ENCODE measurements at places on chromosomes 7 and 10.

DNA sequence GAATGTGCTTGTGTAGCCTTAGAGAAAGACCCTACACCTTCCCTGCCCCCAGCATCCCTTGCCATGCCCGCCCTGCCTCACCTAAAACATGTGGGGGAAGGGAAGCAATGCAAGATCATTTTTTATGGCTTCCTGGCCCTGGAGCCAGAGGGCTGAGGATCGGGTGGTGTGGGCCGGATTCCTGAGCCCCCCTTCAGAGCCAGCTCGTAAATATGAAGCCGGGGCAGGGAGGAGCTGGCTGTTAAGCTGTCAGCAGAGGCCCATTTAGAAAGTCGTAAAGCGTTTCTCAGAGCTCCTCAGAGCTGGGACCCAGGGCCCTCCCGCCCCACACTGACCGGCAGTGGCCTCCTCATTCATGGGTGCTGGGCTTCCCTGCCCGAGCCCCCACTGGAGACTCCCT is 23.9 kb downstream of the UNC5B start:
- DNase-seq: no peak

DNA sequence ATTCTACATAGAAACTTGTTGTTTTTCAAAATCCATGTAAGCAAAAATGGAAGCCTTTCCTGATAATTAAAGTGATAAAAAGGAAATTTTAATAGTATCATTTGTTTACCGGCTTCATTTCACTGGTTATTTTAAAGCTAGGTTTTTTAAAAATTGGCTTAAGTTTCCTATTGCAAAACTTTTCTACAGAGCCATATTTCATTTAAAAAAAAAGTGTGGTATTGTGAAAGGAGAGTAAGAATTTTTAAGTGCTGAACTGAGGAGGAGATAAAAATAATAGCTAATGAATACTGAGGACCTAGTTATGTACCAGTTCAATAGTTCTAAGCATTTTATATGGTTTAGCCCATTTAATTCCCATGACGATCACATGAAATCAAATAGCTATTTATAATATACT is 172.2 kb upstream of the COL1A2 start:
- no peak for DNase-seq

- no peak for DNase-seq
Observed at GRCh38 chr10:3496138-3496537, 288.9 kb downstream of the KLF6 start.

- no peak for DNase-seq
Observed at GRCh38 chr7:33640741-33641140, 264.6 kb upstream of the BMPER start.

DNA sequence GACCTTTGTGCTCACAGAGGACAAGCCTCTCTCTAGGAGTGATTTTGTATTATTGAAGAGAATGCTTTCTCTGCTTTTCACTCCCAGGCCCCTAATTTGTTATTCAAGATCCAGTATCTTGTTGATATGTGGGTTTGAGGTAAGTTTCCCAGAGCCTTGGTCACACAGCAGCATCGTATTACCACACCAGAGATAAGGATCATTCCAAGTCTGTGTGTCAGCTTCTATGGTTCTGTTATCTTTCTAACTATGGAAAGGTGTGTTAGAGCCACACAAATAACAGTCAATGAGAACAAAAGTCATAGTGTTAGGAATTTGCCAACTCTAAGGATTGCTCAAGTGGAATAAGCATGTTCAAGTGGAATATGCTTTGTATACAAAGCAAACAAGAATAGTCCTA is 1208.3 kb downstream of the GATA3 start:
- no peak for DNase-seq

- DNase-seq: no peak
Observed at GRCh38 chr10:93032105-93032808, 28.3 kb upstream of the CYP26C1 start.

DNA sequence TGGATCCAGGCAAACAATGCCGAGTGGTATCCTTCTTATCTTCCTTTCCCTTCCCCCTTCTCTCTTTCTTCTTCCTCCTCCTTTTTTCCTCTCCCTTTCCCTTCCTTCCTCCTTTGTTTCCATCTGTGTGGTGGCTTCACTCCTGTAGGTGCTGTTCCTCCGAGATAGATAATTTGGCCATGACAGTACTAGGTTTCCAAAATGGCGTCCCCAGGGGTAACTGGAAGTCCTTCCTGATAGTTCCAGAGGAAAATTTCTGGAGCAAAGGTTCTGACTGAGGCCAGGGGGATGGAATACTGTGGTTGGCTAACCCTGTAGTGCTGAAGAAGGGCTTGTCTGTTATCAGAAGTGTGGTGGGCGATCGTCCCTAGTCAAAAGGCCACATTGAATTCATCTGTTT is 52.5 kb upstream of the CCDC6 start:
- DNase-seq: no peak

DNA sequence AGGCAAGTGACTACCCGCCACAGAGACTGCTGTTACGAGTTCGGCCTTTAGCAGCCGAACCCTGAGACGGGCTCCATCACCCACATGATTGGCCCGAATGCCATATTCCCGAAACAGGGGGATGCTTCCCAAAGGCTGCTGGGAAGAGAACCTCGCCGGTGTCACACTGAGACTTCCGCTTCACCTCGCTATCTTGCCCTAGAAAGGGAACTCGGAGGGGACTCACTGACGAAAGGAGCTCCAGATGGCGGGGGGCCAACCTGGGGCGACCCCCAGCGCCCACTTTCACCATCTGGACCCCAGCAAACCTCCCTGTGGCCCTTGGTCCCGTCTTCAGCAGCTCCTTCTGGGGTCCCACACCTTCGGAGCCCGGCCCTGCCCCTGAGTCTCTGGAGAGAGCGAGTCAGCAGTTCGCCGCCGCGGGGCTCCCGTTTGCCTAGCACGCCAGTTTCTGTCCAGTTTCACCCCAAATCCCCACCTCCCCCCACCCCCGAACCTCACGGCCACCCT is 529 bp downstream of the HPS1 start:
- no peak for DNase-seq

GRCh38 chr7:2157473-2158279 is 75.1 kb downstream of the MAD1L1 start:
- no peak for DNase-seq

GRCh38 chr10:67657775-67658174 is 38.2 kb downstream of the CTNNA3 start:
- DNase-seq: no peak

DNA sequence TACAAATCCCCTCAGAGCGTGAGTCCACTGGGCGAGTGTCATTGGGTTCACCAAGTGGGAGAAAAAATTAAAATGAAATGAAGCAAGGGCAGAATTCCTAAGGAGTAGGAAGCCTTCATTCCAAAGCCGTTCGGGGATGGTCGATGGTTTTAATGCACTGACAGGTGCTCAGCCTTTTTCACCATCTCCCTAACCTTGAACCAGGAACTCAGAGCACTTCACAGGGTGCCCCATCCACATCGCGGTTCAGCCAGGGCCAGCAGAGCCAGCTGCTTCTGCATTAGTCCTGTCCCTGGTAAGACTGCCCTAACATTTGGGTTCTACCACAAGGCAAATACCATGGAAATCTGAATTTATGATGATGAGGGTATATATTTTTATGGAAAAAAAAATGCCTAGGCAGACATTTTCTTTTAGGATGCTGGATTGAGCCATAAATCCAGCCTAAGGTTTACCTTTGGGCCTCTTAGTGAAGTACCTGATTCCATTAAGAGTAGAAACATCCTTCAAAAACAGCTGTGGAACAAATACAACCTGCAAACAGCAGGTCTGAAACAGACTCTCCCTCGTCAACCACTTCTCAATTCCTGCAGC is 203.5 kb upstream of the RNF32 start:
- no peak for DNase-seq

- no peak for DNase-seq
Observed at GRCh38 chr7:139771001-139771956, 6.5 kb downstream of the HIPK2 start.

DNA sequence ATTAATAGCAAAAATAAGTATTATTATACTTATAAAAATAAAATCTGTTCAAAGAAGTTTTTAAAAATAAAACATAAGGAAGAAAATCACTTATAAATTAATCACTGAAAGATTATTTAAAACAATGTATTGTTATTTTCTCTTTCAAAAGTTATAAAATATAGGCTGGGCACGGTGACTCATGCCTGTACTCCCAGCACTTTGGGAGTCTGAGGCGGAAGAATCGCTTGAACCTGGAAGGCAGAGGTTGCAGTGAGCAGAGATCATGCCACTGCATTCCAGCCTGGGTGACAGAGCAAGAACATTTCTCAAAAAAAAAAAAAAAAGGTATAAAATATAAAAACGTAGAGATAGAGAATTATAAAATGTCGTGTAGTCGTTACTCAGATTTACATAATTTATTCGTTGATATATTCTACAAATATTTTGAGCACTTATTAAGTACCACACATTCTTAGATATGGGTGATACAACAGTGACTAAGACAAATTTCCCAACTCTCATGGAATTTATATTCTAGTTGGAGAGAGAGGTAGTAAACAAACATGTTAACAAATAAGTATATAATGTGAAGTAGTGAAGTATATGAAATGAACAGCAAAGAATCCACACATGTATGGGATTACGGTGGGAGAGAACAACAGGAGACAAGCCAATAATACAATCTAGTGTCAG is 1030.0 kb downstream of the SORCS1 start:
- no peak for DNase-seq

DNA sequence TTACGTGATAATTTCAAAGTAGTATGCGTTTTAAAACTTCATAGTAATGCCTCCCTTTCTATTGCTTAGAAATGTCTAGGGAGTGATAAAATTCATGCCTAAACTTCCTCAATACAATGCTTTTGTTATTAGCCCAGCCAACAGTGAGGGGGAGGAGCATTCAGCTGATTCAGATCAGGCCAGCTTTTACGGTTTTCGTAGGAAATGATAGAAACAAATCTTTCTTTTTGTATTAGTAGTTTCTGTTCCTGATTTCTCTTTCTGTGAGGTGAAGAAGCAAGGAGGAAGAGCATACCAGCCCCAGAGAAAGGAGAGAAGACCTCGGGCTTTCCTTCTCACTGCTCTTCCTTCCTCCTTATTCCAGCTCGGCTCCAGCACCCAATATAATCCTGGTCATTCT is 35.2 kb upstream of the ITPRID1 start:
- no peak for DNase-seq

DNA sequence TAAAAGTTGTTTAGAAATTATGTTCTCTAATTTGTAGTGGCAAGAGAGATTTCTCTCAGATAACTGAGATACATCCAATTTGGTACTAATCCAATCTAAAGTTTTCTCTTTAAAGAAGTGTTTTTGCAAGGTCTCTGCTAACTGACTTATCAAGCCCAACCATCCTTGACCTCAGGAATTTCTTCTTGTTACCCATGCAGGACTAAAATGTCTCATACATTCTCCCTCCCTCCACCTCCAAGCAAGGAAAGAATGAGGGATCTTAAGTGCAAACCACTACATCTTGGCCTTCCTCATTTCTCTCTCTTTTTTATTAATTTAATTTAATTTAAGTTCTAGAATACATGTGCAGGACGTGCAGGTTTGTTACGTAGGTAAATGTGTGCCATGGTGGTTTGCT is 12.8 kb downstream of the NRAP start:
- no peak for DNase-seq

DNA sequence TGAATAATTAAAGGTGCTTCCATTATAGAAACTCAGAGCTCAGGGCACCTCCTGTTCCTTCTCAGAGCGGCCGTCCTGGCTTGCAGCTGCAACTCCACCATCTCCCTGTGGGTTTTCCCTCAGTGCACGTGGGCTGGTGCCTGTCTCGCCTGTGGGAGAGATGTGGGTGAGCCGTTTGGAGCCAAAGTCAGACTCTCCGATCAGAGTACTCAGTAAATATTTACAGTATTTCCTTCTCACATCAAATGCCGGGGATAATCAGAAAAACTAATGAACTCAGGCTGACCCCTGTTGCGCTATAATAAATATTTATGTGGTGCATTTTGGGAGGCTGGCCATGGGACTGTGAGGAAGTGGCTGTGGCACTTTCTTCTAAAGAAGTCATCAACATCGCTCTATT is 155.8 kb upstream of the HABP2 start:
- no peak for DNase-seq

- DNase-seq: no peak
Observed at GRCh38 chr10:1187855-1188557, 131.8 kb downstream of the WDR37 start.

DNA sequence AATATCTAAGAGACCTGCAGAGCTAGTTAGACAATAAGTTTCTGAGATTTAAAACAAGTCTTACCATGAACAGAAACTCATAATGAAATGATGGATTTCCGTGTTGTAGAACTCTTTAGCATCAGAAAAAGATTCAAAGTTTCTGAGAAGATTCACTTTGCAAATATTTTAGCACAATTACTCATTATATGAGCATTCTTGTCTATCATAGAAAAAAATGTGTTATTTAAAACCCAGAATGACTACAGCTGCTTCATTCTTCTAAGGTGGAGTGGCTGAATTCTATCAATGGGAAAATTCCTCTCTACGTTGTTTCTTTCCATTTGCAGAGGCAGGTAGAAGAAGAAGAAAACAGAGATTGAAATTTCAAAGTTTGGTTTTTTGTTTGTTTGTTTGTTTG is 21.0 kb upstream of the RALA start:
- DNase-seq: no peak

- no peak for DNase-seq
Observed at GRCh38 chr10:62632071-62632809, 172.3 kb upstream of the ADO start.

GRCh38 chr10:97869091-97870042 is 19.7 kb downstream of the GOLGA7B start:
- DNase-seq: peak; percentile 95

GRCh38 chr7:106070201-106070551 is 41.9 kb downstream of the SYPL1 start:
- no peak for DNase-seq

DNA sequence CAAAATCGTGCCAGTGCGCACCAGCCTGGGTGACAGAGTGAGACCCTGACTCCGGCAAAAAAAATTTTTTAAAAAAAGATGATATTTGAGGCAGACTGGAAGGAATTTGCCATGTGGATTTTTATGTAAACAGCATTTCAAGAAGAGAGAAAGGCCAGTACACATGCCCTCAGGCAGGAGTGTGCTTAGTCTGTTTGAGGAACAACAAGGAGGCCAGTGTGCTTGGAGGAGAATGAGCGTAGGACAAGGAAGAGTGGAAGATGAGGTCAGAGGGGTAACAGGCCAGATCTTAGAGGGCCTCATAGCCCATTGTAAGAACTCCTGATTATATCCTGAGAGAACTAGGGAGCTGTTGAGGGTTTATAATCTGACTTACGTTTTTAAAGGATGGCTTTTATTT is 17.2 kb upstream of the STRIP2 start:
- DNase-seq: no peak

- no peak for DNase-seq
Observed at GRCh38 chr10:86849181-86849894, 92.9 kb downstream of the BMPR1A start.

GRCh38 chr10:114024876-114025610 is 18.6 kb upstream of the ADRB1 start:
- no peak for DNase-seq

GRCh38 chr10:96130326-96130995 is 364 bp downstream of the ZNF518A start:
- DNase-seq: peak; percentile 46

DNA sequence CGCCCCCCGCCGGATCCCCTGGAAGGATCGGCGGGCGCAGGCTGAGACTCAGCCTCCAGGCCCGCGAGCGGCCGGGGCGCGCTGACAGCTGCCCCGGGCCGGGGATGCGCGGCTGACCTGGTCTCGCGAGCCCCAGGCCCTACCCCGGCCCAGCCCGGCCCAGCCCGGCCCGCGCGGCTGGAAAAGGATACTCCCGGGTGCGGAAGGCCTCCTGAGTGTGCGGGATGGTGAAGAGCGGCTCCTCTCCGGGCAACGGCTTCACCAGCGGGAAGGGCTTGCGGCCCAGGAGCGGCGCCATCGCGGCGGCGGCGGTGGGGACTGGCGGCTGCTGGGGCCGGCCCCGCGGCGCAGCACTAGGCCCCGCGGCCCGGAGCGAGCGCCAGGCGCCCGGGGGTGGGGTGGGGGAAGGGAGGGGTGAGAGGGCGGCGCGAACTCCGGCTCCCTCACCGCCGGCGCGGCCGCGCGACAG is 423 bp downstream of the BAZ1B start:
- peak; percentile 52 for DNase-seq
